ENCODE measurements at places on chromosomes 2 and 18.

DNA sequence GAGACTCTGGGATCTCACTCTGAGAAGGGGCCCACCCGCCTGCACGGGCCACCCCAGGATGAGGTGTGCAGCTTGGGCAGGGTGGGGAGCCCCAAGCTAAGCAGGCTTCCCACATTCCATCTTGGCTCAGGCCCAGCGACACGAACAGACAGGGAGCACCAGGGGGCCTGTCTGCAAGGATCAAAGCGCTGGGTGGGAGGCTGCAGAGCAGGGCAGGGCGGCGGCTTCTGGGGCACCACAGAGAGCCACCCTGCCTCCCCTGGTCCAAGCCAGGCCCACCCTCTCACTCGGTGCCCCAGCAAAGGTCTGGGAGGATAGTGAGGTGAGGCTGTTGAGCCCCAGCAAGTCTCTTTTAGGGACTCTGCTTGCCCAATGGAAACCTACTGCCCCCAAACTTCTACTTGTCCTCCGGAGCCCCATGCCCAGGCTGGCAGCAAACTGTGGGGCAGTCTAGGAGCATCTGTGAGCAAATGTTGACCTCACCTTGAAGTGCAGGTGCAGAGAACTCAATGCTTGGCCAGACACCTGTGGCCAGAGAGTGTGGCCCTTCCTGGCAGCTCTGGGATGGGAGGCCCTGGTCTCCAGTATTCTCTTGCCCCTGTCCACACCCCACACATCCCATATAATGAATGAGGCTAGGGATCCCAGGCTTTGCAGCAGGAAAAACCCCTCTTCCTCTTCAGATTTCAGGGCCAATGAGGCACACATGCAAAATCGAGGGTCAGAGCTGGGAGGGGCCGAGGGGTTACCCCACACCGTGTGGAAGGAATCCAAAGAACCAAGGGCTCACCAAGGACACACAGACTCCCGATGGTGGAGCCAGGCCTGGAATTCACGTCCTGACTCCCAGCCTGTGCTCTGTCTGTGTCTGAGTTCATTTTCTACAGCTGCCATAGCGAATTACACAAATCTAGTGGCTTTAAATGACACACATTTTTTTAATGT is 18.8 kb upstream of the GLI2 start:
- no peak for DNase-seq

- DNase-seq: peak; percentile 43
Measured at GRCh38 chr2:107633580-107634147, 193.0 kb upstream of the RGPD4 start.

DNA sequence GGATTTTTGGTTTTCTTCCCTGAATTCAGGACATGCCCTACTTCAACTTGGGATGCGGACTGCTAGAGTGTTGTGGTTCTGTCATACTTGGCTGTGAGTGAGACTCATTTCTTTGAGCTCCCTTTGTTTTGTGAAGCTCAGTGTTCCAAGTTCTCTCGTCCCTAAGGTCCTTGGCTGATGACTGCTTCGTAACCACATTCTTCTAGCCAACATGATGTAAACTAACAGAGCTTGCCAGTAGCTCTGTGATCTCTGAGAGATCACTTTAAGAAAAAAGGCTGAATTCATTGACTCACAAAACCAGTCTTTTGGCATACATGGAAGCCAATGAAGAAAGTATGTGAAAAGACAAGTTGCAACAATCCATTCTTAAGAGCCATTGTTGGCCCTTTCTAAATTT is 96.9 kb upstream of the MSTN start:
- DNase-seq: no peak

DNA sequence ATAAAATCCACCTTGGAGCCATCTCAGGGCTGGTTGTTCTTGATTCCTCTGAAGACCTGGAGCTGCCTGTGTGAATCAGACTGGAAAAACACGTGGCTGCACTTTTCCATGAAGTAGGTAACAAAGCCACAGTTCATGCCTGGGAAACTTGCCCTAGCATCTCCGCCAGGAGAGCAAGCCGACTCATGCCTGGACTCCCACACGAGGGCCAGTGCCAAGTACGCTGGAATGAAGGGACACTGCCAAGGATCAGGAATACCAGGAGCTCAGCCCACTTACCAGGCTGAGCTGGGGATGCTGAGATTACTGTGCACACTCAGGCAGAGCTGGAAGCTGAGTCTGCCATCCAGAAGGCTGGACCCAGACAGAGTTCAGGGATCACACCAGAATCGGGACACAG is 10.9 kb upstream of the FHL2 start:
- DNase-seq: peak; percentile 84

- no peak for DNase-seq
Measured at GRCh38 chr18:59833785-59834184, 66.0 kb upstream of the PMAIP1 start.

- DNase-seq: peak; percentile 20
Measured at GRCh38 chr18:48875942-48876511, 74.7 kb downstream of the SMAD7 start.

- no peak for DNase-seq
Measured at GRCh38 chr2:127698553-127699355, 2.5 kb upstream of the SFT2D3 start.

GRCh38 chr18:48133671-48134251 is 203.3 kb upstream of the SMAD2 start:
- no peak for DNase-seq

- DNase-seq: no peak
Measured at GRCh38 chr2:157258520-157259326, 1.2 kb downstream of the GALNT5 start.
